ENCODE measurements at places on chromosomes 6 and 20.

GRCh38 chr20:48823960-48824498 lies 3.8 kb downstream of the PREX1 start:
- DNase-seq: peak; percentile 58

GRCh38 chr6:36755435-36756348 lies 58.1 kb downstream of the RAB44 start:
- DNase-seq: peak; percentile 69

DNA sequence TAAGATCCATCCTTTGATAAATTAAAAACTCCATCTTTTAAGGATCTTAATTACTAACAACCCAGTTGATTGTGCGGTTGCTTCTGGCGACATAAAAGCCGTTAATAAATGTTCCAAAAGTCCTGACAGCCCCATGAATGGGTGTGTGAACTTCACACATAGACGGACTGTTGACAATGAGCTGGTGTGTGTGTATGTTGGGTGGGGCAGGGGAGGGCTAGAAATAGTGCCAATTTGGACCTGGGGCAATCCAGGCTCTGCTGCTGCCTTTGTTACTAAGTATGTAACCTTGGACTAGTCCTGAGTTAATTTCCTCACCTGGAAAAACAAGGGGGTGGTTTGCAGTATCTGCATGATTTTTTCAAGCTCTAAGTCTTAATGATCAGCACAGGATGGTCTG lies 4.2 kb downstream of the MAS1 start:
- DNase-seq: no peak

DNA sequence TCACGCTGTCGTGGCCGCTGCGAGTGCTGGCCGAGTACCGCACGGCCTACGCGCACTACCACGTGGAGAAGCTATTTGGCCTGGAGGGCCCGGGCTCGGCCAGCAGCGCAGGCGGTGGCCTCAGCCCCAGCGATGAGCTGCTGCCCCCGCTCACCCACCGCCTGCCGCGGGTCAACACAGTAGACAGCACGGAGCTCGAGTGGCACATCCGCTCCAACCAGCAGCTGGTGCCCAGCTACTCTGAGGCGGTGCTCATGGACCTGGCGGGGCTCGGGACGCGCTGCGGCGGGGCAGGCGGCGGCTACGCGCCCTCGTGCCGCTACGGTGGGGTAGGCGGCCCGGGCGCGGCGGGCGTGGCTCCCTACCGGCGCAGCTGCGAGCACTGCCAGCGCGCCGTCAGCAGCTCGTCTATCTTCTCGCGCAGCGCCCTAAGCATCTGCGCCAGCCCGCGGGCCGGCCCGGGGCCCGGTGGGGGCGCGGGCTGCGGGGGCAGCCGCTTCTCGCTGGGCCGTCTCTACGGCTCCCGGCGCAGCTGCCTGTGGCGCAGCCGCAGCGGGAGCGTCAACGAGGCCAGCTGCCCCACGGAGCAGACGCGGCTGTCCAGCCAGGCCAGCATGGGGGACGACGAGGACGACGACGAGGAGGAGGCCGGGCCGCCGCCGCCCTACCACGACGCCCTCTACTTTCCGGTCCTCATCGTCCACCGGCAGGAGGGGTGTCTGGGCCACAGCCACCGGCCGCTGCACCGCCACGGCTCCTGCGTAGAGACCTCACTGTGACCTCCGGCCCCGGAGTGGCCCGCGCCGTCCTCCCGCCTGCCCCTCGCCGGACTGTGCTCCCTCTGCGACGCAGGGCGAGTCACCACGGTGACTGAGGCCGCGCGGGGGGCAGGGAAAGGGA lies 5.7 kb downstream of the TMEM151B start:
- DNase-seq: no peak

- DNase-seq: no peak
These were observed 21.8 kb downstream of the PARD6B start for GRCh38 chr20:50753152-50753551.

DNA sequence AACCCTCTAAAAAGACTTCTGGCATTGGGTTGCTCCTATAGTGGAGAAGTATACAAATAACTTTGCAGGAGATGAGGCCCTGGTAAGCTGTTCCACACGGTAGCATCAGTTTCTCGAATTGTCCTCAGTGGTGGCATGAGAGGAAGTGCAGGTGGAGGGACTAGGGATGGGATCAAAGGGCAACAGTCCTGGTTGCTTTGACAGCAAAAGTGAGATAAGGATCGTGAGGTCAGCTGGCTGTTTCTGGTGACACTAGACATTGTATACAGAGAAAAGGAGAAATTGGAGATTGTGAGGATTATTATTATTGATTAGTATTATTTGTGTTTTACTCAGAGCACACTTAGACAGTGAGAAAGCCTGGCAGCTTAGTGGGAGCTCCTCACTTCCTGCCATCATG lies 61.3 kb upstream of the EXOC2 start:
- DNase-seq: no peak

GRCh38 chr6:163395122-163395830 lies 19.2 kb upstream of the QKI start:
- no peak for DNase-seq

GRCh38 chr20:57957411-57958049 lies 247.7 kb upstream of the PMEPA1 start:
- no peak for DNase-seq

- no peak for DNase-seq
These were observed 36.0 kb upstream of the FAM83C start for GRCh38 chr20:35328095-35328685.

GRCh38 chr6:41097467-41098090 lies 24.8 kb downstream of the NFYA start:
- DNase-seq: no peak

DNA sequence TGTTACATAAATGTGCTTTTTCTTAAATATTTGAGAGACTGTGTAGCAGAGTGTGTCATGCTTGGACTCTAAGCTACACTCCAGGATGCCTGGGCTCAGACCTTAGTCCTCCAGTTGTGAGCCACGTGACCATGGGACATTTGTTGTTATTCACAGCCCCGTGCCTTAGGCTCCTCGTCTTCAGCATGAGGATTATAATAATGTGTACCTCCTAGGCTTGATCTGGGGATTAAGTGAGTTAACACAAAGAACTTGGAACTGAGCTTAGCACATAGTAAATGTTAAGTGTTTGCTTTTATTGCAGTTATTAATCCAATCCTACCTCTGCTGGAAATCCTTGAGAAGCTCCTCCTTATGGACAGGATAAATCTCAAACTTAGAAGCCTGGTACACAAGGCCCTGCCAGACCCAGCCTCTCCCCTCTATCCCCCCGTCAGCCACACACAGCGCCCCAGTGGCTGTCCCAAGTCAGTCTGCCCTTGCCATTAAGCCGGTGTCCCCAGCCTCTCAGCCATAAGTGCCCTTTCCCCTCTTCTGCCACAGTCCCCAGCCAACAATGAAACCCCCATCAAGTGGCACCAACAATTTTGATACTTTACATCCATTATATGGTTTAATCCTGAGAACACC lies 177.5 kb downstream of the TMEM242 start:
- no peak for DNase-seq

GRCh38 chr20:16819483-16819882 lies 71.3 kb downstream of the OTOR start:
- no peak for DNase-seq

- no peak for DNase-seq
These were observed 37.3 kb downstream of the BLTP3A start for GRCh38 chr6:34829137-34829536.

GRCh38 chr6:124854338-124854922 lies 107.8 kb upstream of the RNF217 start:
- no peak for DNase-seq

- no peak for DNase-seq
These were observed at the start of gene COX4I2 for GRCh38 chr20:31637660-31638059. COX4I2 (plus strand) TSS chr20:31637912; CDS start chr20:31639018, 1,106 bp downstream.

DNA sequence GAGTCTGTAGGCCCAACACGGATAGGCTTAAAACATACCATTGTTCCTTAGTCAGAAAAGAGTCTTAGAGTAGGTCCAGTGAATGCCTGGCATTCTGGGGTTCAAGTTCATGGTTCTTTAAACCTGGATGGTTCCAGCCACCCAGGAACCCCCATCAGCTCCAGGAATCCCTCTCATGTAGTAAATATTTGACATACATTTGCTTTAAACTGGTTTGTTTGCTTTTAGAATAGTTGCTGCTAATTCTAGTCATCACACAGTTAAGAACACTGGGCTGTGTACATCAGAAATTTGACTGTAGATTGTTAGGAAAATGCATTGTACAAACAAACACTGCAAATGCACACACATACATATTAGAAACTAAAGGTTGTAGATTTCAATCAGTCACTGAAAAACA lies 30.6 kb upstream of the PBOV1 start:
- no peak for DNase-seq

DNA sequence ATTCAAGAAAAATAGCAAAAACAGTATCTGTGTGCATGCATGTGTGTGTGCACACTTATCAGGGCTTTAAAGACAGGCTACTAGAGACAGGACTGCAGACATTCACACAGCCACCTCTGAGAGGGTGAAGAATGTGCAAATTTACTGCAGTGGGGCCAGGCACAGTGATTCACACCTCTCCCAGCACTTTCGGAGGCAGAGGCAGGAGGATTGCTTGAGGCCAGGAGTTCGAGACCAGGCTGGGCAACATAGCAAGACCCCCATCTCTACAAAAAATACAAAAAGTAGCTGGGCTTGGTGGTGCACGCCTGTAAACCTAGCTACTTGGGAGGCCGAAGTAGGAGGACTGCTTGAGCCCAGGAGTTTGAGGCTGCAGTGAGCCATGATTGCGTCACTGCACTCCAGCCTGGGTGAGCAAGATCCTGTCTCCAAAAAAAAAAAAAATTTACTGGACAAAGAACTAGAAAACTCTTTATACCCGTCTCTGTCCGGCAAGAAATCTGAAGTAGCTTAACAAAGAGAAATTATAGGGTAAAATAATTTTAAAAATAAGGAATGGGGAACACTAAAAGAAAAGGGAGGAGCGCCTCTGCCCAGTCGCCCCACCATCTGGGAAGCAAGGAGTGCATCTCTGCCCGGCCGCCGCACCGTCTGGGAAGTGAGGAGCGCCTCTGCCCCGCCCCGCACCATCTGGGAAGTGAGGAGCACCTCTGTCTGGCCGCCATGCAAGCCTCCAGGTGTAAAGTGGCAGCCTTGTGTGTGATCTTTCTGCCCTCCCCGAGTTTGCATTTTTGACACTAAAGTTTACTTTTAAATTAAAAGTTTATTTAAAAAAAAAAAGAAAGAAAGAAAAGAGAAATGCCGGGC lies 105.1 kb downstream of the ZMYND8 start:
- no peak for DNase-seq

DNA sequence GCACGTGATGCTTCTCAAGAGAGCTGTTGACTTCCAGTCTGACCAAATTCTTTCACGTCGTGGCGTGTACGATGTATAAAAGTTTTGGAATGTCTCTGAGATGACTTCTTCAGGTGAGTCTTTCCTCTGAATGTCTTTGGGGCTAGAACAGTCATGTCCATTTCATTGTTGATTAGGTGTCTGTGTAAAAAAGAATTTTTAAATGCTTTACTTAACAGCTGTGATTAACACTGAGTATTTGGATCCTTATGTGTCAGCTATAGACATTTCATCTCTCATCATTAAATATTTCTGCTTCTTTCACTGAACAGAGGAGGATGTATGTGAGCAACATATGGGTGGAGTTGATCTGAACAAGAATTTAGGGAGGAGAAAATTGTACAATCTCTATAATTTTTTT lies 29.3 kb upstream of the KIF13A start:
- DNase-seq: no peak

- no peak for DNase-seq
These were observed 190.7 kb upstream of the VGLL2 start for GRCh38 chr6:117074672-117075071.

DNA sequence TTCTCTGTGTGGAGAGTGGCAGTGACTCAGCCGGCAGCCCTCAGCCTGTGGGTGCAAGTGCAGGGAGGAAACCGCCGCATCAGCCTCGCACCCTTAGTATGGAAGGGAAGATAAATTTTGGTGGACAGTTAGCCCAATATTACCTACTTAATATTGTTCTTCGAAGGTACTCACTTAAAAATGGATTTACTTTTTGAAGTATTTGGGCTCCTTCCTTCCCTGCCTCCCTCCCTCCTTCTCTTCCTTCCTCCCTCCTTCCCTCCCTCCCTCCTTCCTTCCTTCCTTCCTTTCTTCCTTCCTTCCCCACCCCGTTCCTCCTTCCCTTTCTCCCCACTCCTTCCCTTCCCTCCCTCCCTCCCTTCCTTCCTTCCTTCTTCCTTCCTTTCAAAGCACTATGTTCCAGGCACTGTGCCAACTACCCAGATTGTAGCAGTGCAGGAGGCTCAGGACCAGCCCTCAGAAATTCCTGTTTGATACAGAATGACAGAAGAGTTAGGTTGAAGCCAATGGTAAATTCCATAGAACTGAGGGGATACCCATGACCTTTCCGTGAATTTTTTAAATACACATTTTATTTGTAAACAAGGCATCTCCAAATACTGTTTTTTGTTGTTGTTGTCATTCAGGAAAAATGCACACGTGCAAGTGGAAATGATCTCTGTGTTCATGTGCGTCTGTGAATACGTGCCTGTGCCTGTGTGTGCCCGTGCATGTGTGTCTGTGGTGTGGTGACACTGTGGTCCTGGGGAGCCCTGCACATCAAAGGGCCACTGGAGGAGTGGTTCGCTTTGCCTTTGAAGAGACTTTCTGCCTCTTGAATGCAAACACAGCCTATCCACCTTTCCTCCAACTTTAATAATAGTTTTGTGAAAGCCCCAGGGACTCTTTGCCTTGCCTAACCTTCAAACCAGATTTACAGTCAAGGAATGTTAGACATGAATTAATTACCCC lies 141.7 kb downstream of the EDN3 start:
- no peak for DNase-seq

- no peak for DNase-seq
These were observed 44.5 kb downstream of the TIAM2 start for GRCh38 chr6:155039618-155040017.

GRCh38 chr20:56839786-56840185 lies 210.7 kb downstream of the TFAP2C start:
- no peak for DNase-seq

GRCh38 chr6:150702675-150703074 lies 103.0 kb downstream of the PLEKHG1 start:
- DNase-seq: no peak

DNA sequence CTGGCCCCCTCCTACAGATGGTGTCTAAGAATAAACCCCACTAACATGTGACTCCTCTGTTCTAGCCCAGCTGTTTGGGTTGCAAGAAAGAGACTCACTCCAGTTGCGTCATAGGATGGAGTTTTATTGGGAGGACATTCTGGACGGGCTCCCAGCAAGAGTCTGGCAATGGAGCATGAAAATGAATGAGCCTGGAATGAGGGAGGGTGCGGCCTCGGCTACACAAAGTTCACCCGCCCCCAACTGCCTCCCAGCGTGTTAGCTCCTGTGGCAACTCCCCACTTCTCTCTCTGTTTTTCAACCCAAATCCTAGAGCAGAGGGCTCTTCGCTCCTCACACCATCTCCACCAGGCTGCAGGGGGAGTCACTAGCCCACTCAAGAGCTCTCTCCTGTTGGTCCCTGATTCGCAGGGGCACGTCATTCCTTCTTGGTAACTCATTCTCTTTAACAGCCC lies 5.1 kb upstream of the ADAM33 start:
- no peak for DNase-seq

GRCh38 chr20:3797592-3798372 lies 1.7 kb downstream of the CDC25B start:
- DNase-seq: no peak
